ENCODE measurements at places on chromosomes 7 and 10.

DNA sequence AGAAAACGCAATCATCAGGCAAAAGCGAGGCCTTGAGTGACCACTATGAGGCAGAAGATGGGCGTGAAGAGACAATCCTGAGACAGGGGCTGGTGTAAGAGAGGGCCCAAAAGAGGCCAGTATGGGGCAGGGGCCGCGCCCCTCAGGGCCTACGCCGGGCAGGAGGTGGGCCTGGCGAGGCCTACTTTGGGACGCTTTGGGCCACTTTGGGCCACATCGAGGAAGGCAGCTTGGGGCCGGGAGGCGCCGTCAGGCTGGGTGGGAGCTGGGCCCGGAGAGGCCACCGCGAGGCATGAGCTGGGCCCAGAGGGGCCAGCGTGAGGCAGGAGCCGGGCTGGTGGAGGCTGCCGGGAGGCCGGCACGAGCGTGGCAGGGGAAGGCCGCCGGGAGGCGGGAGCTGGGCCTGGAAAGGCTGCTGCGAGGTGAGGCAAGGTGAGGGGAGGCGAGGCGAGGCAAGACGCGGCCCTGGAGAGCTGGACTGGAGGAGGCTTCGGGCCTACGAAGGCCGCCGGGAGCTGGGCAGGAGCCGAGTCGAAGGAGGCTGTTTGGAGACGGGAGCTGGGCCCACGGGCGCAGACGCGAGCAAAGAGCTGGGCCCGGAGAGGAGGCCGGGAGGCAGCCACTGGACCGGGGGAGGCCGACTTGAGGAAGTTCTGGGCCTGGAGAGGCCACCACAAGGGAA lies 171.3 kb downstream of the TPST1 start:
- peak; percentile 38 for DNase-seq

DNA sequence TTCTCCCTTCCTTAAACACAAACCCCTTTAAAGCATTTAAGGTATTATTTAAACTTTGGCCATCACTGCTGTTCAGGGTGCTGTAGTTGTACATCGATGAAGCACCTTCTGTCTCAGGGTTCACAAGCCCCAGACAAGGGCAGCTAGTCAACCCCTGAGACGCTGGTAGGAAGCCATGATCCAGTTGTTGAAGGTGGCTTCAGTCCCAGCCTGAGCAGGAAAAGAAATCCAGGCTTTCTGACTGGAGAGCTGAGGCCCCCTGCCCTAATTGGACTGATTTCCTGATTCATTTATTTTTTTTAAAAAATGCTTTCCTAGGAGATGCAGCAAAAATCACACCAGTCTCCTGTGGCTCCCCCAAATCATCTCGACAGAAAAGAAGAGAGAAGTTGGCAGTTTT lies 15.8 kb downstream of the CPA1 start:
- DNase-seq = no peak

- DNase-seq = no peak
Measured at GRCh38 chr7:1238450-1238882, 5.8 kb downstream of the UNCX start.

GRCh38 chr10:128386816-128387604 lies 260.8 kb upstream of the MKI67 start:
- no peak for DNase-seq

DNA sequence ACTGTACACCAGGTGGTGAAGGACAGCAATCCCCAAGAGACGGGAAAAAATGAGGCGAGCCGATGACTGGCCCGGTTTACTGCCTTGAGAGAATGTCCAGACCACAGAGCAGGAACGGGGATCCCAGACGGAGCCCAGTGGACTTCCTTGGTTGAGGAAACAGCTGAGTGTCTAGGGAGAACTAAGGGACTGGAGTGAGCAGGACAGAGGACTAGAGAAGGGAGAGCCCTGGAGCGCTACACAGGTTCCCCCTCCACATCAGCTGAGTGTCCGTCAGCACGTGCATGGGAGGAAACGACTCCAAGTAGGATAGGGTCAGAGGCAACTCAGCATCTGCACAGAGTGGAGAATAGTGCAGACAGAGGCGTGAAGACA lies 7.1 kb upstream of the WDR86 start:
- DNase-seq = no peak

GRCh38 chr7:127064-127598 lies 65.2 kb upstream of the FAM20C start:
- no peak for DNase-seq

- DNase-seq = no peak
Measured at GRCh38 chr10:133180192-133180964, 20.4 kb downstream of the KNDC1 start.

- no peak for DNase-seq
Measured at GRCh38 chr10:128864554-128865295, 602.3 kb upstream of the MGMT start.

Measured in SK-N-SH (cell line).